ENCODE measurements at places on chromosomes 3 and 15.

DNA sequence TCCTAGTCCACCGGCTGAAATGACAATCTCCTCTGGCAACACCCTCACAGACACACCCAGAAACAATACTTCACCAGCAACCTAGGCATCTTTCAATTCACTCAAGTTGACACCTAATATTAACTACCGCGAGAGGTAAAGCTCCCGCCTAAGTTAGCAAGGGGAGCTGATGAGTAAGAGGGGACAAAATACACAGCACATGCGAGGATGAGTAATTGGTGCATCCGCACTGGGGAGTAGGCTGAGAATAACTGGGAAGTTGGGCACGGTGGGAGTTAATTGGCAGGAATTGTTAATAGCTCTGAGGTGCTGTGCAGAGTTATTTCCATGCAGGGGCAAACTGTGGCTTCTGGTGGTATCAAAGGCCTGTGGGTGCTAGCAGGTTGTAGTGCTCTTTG is 14.5 kb upstream of the PLD1 start:
- DNase-seq = no peak

- DNase-seq = no peak
Measured at GRCh38 chr15:57941816-57942215, 123.7 kb downstream of the ALDH1A2 start.

DNA sequence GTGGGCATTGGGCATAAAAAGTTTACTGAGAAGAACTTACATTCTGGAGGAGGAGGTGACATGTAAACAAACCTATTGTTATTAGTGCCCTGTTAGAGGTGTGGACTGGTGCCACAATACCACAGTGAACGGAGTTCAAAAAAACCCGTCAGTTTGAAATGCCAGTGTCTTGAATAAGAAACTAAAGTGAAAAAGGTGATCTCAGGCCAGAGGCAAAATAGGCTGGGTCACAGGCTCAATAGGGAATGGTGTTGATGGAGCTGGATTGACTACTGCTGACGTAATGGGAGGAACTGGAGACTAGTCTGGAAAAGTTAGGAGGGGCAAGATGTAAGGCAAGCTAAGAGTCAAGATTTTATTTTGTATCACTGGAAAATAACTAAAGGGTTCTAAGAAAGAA is 1.6 kb upstream of the DCBLD2 start:
- DNase-seq = no peak

- no peak for DNase-seq
Measured at GRCh38 chr15:56832125-56832524, 86.3 kb upstream of the TCF12 start.

DNA sequence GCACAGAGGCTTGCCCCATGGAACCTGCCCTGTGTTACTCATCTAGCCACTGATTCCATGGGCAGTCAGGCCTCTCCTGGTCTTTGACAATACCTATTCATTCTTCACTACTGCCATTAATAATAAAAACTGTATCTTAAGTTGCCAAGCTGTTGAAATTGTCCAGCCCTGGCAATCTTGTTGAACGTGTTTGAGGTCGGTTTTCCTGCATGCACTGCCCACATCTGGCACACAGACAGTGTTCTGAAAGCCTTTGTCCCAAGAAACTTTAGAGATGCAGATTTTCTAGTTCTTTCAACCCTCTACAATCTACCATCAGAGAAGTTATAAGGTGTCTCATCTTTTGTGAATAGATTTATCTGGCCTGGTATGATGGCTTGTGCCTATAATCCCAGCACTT is 567.2 kb upstream of the NECTIN3 start:
- no peak for DNase-seq
